ENCODE measurements at places on chromosomes 11 and 22. TPM values are rescaled to one million over a fixed set of nuclear protein-coding genes. Genes with fewer than 3 reads are reported as not detected.

TTC28 gene
- total RNA-seq = 13.0 TPM

OR52A1 gene
- total RNA-seq = not detected

OR52N4 gene
- not detected for total RNA-seq

CBX7 gene
- total RNA-seq = 2.4 TPM

TST gene
- total RNA-seq = 49.4 TPM

SLC15A3 gene
- 16.0 TPM for total RNA-seq

SLC22A9 gene
- not detected for total RNA-seq

CARD18 gene
- total RNA-seq = not detected

UCP3 gene
- total RNA-seq = not detected

RIMBP3C gene
- total RNA-seq = 0.18 TPM

PRRG4 gene
- total RNA-seq = 0.32 TPM

OR8B4 gene
- total RNA-seq = not detected

DEFB131B gene
- total RNA-seq = not detected

INSC gene
- total RNA-seq = not detected

FOLR3 gene
- total RNA-seq = not detected

IRAG1 gene
- total RNA-seq = 3.1 TPM

FXYD6 gene
- total RNA-seq = not detected

GRIA4 gene
- not detected for total RNA-seq

BAIAP2L2 gene
- 2.4 TPM for total RNA-seq

PDE3B gene
- 0.36 TPM for total RNA-seq

VSIG10L2 gene
- total RNA-seq = not detected

TRIM48 gene
- not detected for total RNA-seq

PKP3 gene
- 3.2 TPM for total RNA-seq

GLB1L3 gene
- total RNA-seq = not detected

SLC22A6 gene
- not detected for total RNA-seq

KRTAP5-9 gene
- total RNA-seq = not detected

FAM168A gene
- 25.1 TPM for total RNA-seq

APOA5 gene
- not detected for total RNA-seq

SYTL2 gene
- total RNA-seq = 12.6 TPM

SLC22A12 gene
- total RNA-seq = not detected

HORMAD2 gene
- not detected for total RNA-seq

PUS3 gene
- total RNA-seq = 8.6 TPM

PLET1 gene
- not detected for total RNA-seq

NTM gene
- total RNA-seq = 1.9 TPM

ANKRD49 gene
- total RNA-seq = 15.3 TPM

TRPM5 gene
- total RNA-seq = not detected

PRG3 gene
- total RNA-seq = not detected

MYBPC3 gene
- not detected for total RNA-seq

KCNJ5 gene
- total RNA-seq = not detected

SMTNL1 gene
- not detected for total RNA-seq

POTEH gene
- not detected for total RNA-seq

IGHMBP2 gene
- 6.5 TPM for total RNA-seq

APOL1 gene
- total RNA-seq = 4.9 TPM

BIK gene
- not detected for total RNA-seq

GPR83 gene
- total RNA-seq = not detected

IL18 gene
- total RNA-seq = not detected

ACRV1 gene
- total RNA-seq = not detected

RASL10A gene
- total RNA-seq = not detected

DDIAS gene
- total RNA-seq = 2.9 TPM

PANX2 gene
- 0.65 TPM for total RNA-seq

CSTPP1 gene
- total RNA-seq = 11.3 TPM

SART1 gene
- total RNA-seq = 23.3 TPM

OR2AG1 gene
- total RNA-seq = not detected

SUSD2 gene
- total RNA-seq = 25.3 TPM

TEX12 gene
- total RNA-seq = not detected
